ENCODE measurements at places on chromosomes 2 and 18.

DNA sequence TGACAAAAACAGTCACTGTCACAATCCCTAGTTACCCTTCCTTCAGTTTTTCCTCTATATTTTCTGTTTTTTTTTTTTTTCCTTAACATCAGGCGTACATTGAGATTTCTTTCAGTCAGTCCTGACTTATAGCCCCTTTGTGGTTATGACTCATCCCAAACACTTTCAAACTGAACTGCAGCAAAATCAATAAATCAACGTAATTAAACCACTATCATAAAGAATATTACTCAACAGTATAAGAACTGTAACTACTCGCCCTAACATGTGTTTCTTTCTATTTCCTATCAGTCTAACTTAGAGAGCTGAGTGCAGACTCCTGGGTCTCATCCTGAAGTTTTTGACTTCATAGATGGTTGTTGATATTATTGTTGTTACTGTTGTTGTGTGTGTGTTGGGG lies 523.5 kb downstream of the LRRTM4 start:
- DNase-seq = no peak

GRCh38 chr2:109712746-109713145 lies 81.4 kb upstream of the RGPD5 start:
- no peak for DNase-seq

DNA sequence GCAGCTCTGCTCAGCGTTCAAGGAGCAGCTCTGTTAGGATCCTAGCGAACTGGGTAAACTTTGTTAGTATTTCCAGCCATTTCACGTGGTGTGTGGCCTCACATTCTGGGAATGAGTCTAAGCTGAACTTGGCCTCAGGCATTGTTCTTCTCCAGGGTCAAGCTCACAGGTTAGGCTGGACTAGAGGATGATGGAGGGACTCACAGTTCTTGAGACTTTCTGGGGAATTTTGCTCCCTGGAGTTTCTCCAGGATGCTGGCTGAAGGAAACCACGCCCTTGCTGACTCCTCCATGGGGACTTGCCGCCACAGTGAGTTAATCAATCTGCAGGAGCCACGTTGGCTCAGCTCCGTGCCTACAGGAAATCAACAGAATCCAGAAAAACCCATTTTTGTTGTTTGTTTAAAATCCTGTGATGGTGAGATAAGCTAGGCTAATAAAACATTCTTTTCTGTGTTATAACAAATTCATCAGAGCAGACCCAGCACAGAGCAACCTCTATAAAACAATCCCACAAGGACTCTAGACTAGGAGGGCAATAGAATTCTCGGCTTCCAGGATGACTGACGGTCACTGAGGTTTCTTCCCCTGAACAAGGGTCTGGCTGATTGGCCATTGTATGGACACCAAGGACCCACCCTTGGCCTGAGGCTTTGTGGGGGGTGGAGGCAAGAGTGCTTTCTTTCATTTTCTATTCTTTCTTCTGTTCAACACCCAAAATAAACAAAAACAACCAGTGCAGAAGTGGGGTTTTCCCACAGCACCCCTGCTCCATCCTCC lies 12.6 kb downstream of the CNDP1 start:
- DNase-seq = peak; percentile 7

DNA sequence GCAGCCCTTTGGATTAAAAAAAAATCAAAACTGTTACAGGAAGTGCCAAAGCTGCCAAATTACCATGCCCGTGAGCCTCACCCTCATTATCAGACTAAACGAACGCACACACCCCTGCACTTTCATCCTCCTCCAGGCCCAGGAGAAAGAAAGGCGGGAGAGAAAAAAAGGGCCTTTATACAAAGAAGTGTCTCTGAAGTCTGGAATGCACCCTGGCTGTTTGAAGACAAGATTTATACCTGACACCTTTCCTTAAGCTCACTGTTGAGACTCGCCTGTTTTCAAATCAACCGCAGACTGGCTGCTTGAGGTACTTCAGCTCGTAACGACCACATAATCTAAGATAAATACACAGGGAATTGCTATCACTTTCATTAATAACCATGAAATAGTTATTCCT lies 31.0 kb downstream of the EDAR start:
- DNase-seq = no peak

DNA sequence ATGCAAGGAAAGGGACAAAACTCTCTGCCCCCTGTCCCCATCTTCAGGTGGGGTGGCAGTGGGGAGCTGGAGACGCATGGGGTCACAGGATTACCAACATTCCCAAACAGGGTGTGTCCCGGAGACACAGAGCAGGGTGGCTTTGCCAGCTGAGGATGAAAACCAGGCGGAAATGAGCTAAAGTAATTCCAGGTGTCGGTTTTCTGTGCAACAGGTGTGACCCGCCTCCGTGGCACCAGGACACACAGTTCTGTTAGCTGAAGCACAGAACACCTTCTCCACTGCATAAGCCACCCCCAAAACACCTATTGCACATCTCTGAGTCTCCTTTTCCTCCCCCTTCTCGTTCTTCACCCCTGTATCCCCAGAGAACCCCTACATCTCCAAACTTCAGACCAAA lies 122.7 kb upstream of the GLI2 start:
- DNase-seq = no peak

GRCh38 chr18:52730972-52731619 lies 391.1 kb downstream of the DCC start:
- DNase-seq = no peak

DNA sequence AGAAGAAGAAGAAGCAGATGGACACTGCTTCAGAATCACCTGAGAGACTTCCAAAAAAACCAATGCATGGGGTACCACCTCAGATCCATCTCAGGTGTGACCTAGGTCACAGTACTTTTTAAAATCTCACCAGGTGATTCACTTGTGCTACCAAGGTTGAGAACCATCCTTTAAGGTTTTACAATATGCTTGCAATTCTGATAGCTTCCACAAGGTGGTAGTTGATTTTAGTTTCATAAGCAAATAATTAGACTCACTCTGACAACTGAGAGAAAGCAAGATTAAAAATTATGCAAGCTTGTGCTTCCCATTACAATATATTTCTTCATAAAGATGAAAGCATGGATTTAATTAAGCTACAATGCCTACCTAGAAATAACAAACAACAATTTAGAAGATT lies 355.1 kb downstream of the EN1 start:
- no peak for DNase-seq

- no peak for DNase-seq
Measured at GRCh38 chr2:53784436-53784835, 2.3 kb downstream of the ASB3 start.

Measured in trophoblast cell (in vitro differentiated cells and primary cell).